ENCODE measurements at places on chromosomes 11 and 22.

- no peak for DNase-seq
These were observed 34.9 kb upstream of the PCF11 start for GRCh38 chr11:83122050-83122449.

GRCh38 chr11:45659031-45659817 lies 6.2 kb downstream of the CHST1 start:
- no peak for DNase-seq

DNA sequence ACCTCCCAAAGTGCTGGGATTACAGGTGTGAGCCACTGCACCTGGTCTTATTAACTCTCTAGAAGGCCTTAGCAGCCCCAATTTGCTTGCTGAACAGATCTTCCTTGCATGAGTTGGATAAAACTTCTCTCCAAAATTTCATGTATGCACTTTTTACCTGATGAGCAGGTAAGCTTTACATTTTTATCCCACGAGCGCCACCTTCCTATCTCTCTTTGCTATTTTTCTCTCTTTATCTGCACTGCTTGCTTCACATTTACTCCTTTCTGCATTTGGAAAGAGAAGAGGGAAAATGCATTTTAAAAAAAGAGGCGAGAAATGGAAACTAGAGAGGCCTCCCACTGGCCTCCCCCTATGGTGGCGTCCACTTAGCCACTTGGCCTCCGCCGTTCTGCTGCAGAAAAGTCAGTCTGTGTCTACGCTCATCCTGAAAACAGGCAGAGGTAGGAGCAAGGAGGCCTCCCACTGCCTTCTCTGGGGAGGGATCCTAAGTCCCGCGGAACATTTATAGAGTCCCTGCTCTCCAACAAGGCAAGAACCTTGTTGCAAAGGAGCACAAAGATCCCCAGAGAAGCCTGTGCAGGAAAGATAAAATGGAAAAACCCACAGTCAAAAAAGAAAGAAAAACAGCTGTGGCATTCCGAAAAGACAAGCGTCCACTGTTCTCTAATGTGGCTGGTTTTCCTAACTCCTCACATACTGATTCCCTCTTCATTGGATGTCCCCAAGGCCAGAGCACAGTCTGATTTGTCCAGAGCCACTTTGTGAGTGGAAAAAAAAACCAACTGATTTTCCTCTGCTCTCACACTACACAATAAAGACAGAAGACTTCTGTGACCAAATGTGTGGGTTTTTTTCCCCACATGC lies 62.2 kb upstream of the INCENP start:
- no peak for DNase-seq

DNA sequence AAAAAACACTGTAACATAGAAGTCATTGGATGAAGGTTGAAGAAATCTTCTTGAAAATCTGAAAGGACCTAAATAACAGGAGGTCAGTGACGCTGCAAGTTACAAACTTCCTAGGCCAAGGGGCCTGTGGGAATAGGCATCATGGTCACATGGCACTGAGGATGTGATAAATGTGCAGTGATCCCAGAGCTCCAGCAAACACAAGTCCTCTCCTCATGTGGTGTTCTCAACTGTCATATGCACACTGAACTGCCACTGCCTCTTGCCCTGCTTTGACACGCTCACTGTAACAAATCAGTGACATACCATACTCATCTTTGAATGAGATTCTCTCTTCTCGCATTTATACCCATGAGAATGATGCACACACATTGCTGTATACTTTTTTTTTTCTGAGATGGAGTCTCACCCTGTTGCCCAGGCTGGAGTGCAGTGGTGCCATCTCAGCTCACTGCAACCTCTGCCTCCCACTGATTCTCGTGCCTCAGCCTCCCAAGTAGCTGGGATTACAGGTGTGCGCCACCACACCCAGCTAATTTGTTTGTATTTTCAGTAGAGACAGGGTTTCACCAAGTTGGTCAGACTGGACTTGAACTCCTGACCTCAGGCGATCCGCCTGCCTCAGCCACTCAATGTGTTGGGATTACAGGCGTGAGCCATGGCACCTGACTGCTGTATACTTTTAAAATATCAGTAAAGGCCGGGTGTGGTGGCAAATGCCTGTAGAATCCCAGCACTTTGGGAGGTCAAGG lies 65.1 kb upstream of the YPEL1 start:
- no peak for DNase-seq

- DNase-seq = no peak
These were observed 527 bp downstream of the CARD10 start for GRCh38 chr22:37518509-37519267.

DNA sequence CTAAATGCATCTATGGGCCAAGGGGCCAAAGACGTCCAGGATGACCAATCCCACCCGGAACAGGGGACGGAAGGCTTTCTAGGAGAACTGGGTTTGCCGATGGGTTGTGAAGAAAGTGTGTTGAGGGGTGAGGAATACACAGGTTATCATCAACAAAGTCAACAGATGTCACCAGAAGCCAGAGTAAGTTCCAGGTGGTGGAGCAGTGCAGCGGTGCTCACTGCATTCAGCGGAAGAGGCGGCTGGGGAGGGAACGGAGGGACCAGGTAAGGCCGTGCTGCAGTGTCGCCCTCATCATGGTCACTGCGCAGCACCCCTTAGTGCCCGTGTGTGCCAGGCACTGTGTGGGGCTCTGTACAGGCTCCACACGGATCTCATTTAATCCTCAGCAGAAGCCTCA lies 176.0 kb downstream of the EFCAB6 start:
- DNase-seq = no peak

DNA sequence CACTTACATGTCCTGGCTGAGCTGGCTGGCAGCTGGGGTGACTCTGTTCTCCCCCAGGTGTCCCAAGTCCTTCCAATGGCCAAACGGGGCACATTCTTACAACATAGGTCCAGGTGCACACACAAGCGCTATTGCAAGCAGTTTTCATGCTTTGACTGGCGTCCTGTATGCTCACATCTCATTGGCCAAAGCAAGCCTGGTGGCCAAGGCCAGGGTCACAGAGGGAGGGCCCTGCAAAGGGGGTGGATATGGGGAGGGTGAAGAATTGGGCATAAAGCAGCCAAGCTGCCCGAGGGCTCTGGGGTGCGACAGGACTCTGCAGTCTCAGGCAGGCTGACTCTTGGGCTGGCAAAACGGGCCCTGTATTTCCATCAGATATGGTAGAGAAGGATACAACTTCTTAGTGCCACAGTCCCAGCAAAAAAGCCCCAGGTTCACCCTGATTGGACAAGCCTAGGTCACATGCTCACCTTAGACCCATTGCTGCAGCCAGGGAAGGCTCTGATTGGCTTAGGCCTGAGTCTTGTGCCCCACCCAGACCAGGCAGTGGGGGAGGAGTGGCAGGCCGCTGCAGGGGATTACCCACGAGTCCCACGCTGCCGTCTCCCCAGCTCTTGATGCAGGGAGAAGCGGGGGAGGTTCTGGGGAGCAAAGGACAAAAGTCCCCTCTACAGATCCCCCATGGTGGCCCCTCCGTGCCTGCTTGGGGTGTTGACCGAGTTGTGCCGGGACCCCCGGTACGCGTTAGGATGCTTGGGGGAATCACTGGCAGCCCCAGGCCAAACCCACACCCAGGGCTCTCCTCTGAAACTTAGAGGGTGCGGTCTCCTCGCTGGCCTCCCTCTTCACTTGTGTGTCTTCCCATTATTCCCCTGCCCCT lies 110.8 kb downstream of the ARHGAP8 start:
- DNase-seq = no peak

- no peak for DNase-seq
These were observed 63.4 kb downstream of the CD6 start for GRCh38 chr11:61034704-61035525.

- DNase-seq = no peak
These were observed 37.5 kb downstream of the KIRREL3 start for GRCh38 chr11:126963115-126963514.

DNA sequence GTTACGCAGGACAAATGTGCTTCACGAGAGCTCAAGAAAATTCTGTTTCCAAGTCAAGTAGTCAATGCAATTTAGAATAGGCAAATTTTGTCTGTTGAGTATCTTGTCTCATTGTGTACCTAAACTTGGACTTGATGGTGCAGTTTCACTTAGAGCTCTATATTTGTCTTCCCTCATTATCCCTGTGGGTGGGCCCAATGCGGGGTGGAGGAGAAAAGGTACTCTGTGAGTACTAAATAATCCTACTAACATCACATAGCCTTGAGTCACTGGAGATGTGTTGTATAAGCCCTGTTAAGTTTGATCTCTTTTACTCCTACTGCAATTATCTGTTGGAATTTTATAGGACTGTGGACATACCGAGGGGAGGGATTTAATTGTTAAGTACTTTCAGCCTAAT lies 331.2 kb downstream of the METTL15 start:
- no peak for DNase-seq

DNA sequence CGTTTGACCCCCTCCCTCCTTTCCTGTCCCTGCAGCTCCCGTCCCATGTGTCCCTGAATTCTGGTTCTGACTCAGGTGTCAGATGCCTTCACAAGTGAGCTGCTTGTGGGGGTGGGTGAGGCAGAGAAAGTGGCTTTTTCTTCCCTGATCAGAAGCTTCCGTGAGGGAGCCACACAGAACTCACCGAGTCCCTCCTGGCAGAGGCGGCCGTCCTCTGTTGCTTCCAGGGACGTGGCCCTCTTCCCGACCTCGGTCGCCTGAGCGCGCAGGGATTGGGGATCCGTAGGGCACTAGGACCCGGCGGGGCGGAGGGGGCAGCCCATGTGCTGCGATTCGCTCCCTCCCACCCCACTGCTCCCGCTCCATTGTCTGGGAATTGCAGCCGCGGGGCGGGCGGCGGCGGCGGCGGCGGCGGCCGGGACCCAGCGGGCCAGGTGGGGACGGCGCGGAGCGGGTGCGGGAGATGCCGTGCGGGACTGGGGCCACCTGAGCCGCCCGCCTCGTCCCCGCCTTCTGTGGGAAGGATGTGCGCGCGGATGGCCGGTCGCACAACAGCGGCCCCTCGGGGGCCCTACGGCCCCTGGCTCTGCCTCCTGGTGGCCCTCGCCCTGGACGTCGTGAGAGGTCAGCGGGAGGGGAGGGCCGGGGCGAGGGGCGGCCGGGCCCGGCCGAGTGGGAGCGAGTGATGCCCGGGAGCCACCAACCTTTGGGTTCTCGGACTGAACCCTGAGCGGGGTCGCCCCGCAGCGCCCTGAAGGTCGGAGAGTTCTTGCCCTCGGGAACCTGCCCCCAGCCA lies at the start of gene TMEM132A:
TMEM132A (plus strand) TSS at position 351 of the 796 bp plus-strand sequence; CDS start at position 525, 174 bp downstream.
- DNase-seq = peak; percentile 79

DNA sequence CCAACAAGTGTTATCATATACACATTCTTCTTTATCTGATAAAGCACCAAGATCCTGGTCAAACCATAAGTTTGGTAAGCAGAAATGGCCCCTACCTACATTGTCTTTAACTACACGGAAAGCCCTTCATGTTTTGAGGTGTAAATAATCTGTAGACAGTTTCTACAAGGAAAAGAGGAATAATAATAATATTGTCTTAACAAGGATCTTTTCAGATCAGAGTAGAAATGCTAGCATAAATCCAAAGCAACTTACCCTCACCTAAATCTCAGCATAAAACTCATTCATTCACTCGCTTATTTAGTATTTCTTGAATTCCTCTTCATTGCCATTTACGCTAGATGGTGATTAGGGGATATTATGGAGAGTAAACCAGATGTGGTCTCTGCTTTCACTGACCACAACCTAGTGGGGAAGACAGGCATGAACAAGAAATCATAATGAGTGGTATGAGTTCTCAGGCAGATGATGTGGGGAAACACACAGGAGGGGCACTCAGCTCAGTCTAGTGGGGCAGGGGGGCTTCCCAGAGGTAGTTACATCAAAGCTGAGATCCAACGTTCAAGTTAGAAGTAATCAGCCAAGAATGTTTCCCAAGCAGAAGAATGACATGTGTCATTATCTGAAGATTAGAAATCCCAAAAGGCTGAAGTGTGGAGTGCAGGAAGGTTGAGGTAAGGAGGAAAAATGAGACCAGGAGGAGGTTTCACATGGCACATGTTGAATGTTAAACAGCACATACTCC lies 65.4 kb upstream of the ZC3H12C start:
- DNase-seq = no peak

GRCh38 chr22:44906248-44906936 lies 103.4 kb downstream of the PHF21B start:
- DNase-seq = no peak

- DNase-seq = no peak
These were observed 71.1 kb downstream of the ARFGAP2 start for GRCh38 chr11:47105541-47105940.
